ENCODE measurements at places on chromosomes 11 and 22.
A peak's percentile ranks its signal among the peaks of the same experiment; 100 is the strongest.

- DNase-seq: no peak
Observed at GRCh38 chr22:23007823-23008222, 62.5 kb upstream of the GNAZ start.

GRCh38 chr11:49302360-49302759, 94.0 kb upstream of the FOLH1 start:
- no peak for DNase-seq

- DNase-seq: peak; percentile 64
Observed at GRCh38 chr22:43346521-43346929, 3.4 kb upstream of the SCUBE1 start.

GRCh38 chr11:124219126-124219525, 21.8 kb upstream of the OR8G1 start:
- DNase-seq: no peak

- DNase-seq: no peak
Observed at GRCh38 chr11:119993722-119994121, 144.2 kb downstream of the TRIM29 start.

DNA sequence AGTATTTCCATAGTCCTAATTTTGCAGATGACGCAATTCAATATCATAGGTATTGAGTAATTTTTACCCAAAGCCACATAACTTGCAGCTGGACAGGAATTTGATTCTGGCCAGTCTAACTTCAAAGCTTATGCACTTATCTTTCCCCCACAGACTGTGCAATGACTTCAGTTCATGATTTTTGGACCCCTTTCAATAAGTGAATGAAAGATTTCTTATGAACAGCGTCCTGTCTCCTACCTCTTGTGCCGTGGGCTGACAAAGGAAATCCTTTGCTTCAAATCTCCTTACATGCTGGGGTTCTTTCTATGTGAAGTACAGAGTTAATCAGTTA, 217.7 kb upstream of the KIRREL3 start:
- no peak for DNase-seq

- no peak for DNase-seq
Observed at GRCh38 chr11:88629496-88629895, 292.0 kb upstream of the CTSC start.

DNA sequence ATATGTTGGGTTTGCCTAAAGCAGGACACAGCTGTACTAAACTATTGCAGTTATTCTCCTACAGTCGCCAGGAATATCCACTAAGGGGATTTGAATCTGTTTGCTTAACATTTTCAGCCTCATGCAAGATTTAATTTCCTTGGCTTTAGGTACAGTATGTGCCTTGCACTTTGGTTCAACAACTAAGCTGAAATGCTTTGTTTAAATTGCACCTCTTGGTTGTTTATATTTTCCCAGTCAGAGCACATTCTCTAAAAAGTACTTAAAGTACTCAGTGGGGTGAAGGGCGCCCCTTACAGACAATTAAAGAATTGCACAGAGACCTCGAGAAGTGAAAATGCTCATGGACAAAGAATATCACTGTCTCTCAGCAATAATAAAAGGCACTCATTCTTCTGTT, 107.8 kb upstream of the MTNR1B start:
- DNase-seq: no peak

DNA sequence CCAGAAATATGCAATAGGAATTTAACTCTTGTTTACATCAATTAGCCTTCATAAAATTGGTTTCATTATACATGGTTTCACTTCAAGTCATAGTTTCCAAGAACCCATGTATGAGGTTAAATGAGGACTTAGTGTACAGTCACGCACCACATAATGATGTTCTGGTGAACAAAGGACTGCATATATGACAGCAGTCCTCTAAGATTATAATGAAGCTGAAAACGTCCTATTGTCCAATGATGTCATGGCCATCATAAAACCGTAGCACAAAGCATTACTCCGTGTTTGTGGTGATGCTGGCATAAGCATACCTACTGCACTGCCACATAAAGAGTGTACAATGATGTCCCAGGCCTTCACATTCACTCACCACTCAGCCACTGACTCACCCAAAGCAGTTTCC, 31.1 kb downstream of the SMCO4 start:
- no peak for DNase-seq

DNA sequence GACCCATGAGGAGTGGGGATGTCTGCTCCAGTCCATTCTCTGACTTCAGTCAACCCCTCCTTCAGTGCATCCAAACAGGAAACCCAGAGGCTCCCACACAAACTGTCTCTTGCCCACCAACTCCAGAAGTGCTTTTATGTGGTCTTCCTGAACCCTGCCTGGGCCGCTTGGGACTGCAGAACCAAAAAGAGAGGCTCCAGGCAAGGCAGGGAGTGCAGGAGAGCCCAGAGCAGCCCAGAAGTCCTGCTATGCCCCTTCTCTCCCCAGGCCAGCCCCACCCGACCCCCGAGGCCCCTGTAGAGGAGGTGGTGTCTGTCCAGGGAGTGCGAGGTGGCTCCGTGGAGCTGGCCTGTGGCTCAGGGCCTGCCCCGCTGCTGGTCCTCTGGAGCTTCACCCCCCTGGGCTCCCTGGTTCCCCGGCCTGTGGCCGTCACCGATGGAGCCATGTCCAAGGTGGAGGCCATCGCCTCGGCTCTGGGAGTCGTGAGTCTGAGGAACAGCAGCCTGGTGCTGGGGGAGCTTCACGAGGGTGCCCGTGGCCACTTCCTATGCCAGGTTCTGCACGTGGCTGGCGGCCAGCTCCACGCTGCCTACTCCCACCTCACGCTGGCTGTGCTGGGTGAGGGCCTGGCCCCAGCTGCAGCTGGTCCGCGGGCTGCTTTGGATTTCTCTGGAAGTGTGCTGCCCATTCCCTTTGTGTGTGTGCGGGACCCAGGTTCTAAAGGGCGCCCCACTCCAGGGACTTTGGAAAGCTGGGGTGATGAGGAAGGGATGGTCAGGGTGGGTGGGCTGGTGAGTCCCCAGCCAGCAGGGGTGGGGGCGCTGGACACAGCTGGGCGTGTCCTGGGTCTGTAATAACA, 1.8 kb downstream of the VSIG10L2 start:
- no peak for DNase-seq

GRCh38 chr11:21511835-21512440, 680.9 kb upstream of the ANO5 start:
- no peak for DNase-seq

DNA sequence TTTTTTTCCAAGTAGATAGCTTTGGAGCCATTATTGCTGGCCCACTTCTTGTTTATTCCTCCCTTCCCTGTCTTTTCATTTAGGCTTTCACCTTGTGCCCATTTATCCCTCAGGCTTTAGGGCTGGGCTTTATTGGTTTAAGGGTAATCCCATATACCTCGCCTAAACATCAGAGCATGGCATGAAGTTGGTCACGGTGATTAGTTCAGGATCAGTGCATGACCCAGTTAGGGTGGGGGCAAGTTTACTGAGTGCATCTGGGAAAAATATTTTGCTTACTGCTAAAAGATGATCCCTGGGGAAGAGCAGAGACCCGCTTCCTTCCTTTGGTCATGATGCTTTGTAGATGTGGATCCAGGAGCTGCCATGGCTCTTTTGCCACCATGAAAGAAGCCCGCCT, 153.3 kb upstream of the NECTIN1 start:
- DNase-seq: no peak

DNA sequence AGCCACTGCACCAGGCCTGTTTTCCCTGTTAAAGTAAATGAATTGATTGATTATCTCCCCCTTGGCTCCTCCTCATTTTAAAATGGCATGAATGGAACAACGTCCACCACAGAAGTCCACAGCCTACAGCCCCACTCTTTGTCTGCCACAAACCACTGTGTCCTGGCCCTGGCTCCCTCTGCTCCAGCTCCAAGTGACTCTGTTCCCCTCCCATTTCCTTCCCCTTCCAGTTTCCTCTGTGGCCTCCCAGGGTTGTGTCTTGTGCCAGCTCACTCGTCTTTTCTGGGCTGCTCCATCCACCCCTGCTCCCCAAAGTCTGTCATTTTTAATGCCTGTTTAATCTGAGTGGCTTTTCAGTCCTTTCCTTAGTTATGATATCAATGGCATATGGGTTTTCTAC, 52.4 kb upstream of the CD5 start:
- no peak for DNase-seq

GRCh38 chr11:73916435-73916834, 34.4 kb upstream of the DNAJB13 start:
- no peak for DNase-seq

DNA sequence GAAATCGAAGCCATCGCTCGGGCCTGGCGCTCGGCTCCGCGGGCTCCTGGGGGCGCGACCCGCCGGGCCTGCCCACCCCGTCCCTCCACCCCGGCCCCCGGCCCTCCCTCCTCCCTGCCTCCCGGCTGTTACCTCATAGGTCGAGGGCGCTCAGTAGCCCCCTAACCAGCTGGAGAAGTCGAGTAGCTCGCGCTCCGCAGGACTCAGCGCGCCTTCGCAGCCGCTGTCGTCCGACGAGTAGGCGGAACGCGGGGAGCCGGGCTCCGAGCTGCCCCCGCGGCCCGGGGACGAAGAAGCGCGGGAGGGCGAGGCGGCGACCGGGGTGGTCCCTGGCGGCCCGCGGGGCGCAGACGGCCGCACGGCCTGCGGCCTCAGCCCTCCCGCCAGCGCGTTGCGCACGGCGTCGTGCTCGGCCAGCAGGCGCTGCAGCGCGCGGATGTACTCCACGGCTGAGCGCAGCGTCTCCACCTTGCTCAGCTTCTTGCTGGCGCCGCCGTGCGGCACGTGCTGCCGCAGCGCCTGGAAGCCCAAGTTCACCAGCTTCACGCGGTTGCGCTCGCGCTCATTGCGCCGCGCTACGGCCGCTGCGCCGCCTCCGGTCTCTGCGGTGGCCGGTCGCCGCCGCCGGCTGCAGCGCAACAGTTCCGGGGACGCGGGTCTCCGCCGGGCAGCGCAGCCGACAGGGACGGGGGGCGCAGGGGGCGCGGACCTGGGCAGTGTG, 627 bp downstream of the ASCL2 start:
- DNase-seq: peak; percentile 49

DNA sequence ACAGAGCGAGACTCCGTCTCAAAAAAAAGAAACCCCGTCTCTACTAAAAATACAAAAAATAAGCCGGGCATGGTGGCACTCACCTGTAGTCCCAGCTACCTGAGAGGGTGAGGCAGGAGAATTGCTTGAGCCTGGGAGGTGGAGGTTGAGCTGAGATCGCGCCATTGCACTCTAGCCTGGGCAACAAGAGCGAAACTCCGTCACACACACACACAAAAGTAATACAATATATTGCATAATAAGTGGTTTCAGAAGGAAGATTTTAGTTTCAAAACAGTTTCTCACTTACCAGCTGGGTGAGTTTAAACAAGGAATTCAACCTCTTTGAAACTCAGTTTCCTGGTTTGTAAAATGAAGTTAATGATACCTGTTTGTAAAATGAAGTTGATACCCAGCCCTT, 32.7 kb upstream of the HTR3A start:
- no peak for DNase-seq

GRCh38 chr22:35477911-35478582, 62.6 kb upstream of the RASD2 start:
- no peak for DNase-seq

- no peak for DNase-seq
Observed at GRCh38 chr11:123219066-123219690, 24.1 kb upstream of the CLMP start.

- no peak for DNase-seq
Observed at GRCh38 chr11:123628936-123629683, 25.3 kb downstream of the SCN3B start.

GRCh38 chr22:29268511-29269229, 602 bp downstream of the EWSR1 start:
- peak; percentile 54 for DNase-seq

- no peak for DNase-seq
Observed at GRCh38 chr11:113329725-113330124, 15.3 kb downstream of the TTC12 start.

- DNase-seq: no peak
Observed at GRCh38 chr11:92340839-92341238, 116.2 kb downstream of the FAT3 start.

- DNase-seq: no peak
Observed at GRCh38 chr22:42272431-42272999, 2.1 kb upstream of the TCF20 start.

DNA sequence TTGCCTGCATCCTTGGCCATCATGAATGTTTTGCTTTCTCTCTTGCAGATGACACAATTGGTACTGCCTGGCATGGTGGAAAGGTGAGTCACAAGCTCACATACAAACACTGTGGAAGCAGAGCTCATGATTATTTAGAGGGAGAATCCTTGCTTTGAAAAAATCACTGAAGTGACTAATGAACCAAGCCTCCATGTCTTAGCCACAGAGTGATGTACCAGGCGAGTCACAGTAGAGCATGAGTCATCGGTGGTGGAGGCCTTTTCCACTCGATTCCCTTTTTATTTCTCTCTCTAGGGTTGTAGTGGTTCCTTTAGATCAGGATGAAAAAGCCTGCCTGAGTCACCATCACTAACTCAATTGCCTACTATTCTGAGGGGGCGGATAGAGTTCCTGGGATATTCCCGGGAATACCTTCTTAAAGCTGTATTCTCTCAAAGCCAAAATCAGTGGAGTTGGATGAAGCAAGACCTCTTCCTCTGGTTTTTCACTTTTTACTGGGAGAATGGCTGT, 49.6 kb upstream of the ALKBH3 start:
- no peak for DNase-seq

- no peak for DNase-seq
Observed at GRCh38 chr11:11213117-11213516, 139.9 kb downstream of the CSNK2A3 start.

GRCh38 chr11:281486-282161, 3.4 kb downstream of the NLRP6 start:
- no peak for DNase-seq

DNA sequence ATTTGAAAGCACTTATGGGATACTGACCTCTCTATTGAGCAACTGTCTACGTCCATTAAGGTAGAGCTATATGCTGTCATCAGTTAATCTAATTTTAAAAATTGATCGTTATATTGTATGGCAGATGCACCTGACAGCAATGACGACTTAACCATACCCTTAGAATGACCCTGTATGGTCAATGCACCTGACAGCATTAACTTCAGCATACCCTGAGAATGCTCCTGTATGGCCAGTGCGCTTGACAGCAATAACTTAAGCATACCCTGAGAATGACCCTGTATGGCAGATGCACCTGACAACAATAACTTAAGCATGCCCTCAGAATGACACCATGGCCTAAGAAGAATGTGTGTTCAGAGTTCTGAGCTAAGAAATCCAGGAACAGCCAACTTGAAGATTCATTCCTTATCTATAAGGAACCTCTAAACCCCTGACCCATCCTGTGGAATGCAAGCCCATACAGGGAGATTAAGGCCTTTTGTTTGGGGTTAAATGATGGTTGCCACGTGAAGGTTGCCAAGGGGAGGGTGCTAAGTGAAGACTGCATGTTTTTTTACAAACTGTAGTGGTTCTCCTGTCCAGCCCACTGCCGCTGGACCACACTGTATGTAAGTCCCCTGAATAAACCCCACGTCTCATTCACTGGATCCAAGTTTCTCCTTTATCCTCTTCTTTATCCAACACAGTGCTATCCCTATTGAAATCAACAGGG, 138.3 kb downstream of the GUCY1A2 start:
- no peak for DNase-seq

- DNase-seq: no peak
Observed at GRCh38 chr11:78547931-78548705, 26.5 kb downstream of the NARS2 start.

GRCh38 chr11:74570266-74571061, 21.9 kb upstream of the POLD3 start:
- peak; percentile 29 for DNase-seq

Measured in CD4-positive, alpha-beta T cell treated with Interleukin-17A for 1 hour (primary cell).